NCI-H2171 (cell line): ENCODE measurements at places on chromosomes 7 and 10.

GRCh38 chr10:116113721-116114501 is 159.1 kb downstream of the GFRA1 start:
- DNase-seq, result no peak

DNA sequence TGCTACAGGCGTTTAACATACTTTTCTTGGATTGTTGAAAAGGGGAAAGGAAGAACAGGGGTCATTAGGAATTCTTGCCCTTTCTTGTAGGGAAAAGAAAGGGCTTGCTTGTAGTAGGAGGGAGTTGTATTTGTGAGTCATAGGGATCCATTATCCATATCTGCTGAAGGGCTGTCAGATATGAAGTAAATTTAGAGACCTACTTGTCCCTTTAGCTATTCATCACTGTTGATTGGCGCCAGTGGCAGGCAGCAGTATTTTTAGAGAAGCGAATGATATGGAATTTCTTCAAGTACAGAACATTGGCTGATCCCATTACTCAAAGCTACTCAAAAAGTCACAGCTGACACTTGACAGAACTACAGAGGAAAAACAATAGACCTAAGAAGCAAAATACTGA is 97.7 kb downstream of the CELF2 start:
- no peak for DNase-seq

GRCh38 chr7:7576344-7576743 is 9.7 kb downstream of the MIOS start:
- DNase-seq, result no peak

DNA sequence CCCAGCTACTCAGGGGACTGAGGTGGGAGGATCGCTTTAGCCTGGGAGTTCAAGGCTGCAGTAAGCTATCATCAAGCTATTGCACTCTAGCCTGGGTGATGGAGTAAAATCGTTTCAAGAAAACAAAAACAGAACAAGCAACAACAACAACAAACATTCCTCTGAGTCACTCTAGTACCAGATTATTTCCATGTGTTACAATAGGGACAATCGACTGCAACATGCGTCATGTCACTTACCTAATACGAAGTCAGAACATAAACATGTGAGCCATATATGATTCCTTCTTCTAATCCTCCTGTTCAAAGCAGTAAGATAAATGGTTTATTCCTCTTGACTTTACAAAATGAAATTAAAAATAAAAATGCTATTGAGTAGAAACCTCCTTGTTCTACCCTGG is 57.3 kb downstream of the ZNF438 start:
- no peak for DNase-seq

DNA sequence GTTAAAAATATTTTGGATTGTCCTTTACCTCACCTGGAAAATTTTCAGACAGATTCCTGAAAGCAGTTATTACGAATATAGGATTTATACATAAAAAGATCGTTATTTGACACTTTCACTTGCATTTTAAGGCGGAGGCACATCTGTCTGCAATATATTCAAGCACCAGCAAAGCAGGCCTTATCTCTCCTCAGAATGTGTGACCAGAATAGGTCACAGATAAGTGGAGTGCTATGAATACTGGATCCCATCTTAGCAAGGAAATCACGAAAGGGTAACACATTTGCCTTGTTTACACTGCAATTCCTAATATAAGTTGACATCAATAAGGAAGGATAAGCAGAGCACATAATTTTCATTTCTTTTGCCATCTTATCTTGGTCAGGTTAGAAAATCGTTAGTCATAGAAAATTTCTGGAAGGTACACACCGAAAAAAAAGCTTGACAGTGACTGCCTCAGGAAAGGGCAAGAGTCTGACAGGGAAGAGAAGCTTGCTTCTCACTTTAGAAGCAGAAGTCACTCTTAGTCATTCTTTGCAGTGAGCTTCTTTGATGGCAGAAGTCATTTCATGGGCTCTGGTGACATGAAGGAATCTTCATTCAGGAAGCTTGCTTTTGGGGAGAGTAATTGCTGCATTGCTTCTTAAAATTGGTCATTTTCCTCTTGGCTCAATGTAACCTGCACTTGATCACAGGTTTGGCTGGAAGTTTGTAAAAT is 98.1 kb upstream of the STK17A start:
- no peak for DNase-seq

- no peak for DNase-seq
Measured at GRCh38 chr7:75861636-75862035, 17.2 kb upstream of the RHBDD2 start.

- DNase-seq, result no peak
Measured at GRCh38 chr7:101882005-101882421, 64.6 kb downstream of the CUX1 start.

- DNase-seq, result no peak
Measured at GRCh38 chr7:35430547-35431153, 176.8 kb upstream of the TBX20 start.

GRCh38 chr10:81021428-81022129 is 483.9 kb downstream of the SH2D4B start:
- DNase-seq, result no peak

- no peak for DNase-seq
Measured at GRCh38 chr7:134919240-134919641, 67.1 kb upstream of the AGBL3 start.

DNA sequence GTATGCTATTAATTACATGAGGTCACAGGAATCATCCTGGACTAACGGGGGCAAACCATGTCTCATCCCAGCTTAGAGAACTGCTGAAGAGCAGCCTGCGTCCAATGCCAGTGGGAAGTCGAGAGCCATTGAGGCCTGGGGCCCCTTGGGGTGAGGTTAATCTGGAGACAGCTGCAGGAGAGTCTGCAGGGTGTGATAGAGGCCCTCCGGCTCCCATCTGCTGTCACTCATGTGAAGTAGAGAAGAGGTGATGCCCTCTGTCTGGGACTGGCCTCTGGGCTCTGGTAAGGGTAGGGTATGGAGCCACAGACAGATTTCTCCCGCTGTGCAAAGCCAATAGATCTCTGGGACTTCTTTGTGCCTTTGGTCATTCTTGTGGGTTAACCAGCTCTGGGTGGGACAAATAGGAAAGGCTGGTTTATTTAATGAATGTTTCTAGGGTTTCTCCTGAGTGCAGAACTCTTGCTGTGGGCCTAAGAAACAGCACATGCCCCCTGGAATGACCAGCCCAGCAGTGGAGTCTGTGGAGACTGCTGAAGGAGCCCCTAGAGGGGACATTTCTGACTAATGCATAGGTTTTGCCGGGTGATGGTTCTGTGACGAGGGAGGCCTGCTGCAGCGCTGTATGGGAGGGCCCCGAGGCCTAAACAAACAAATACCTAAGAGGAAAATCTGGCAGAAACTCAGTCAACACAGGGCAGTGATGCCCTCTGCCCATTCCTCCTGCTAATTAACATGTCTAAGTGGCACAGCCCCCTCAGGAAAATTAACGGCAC is 34.5 kb downstream of the CRHR2 start:
- no peak for DNase-seq

- DNase-seq, result no peak
Measured at GRCh38 chr10:49446031-49446430, 50.1 kb upstream of the DRGX start.

GRCh38 chr7:80699045-80699638 is 60.7 kb downstream of the CD36 start:
- DNase-seq, result peak; percentile 22

DNA sequence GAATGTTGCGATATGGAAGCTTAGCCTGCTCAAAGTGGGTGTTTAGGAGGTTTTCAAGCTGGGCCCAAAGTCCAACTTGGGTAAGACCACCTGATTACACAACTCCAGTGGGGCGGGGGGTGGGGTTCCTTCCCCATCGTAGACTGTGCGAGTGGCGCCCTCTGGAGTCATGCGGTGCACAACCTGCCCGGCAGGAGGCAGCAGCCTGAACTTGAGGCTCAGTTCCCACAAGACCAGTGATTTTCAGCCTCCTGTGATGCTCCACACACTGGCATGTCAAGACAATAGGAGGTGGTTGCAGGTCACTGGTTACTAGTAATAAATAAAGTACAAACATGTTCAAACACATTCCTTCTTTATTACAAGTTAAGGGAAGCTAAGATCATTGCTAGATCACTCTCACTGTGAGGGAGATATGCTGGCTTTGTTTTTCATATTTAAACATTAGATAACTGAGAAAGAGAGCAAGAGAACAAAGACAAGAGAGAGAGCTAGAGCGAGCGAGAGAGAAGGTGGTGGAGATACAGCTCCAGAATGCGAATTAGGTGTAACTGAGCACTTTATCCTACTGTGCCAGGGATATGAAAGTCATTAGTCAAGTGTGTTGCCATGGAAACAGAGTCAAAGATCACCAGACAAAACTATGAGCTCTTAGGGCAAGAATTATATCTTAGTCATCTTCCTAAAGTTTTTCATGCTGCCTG is 97.4 kb upstream of the BMPER start:
- DNase-seq, result no peak

GRCh38 chr10:1425879-1426278 is 311.4 kb downstream of the ADARB2 start:
- DNase-seq, result no peak

DNA sequence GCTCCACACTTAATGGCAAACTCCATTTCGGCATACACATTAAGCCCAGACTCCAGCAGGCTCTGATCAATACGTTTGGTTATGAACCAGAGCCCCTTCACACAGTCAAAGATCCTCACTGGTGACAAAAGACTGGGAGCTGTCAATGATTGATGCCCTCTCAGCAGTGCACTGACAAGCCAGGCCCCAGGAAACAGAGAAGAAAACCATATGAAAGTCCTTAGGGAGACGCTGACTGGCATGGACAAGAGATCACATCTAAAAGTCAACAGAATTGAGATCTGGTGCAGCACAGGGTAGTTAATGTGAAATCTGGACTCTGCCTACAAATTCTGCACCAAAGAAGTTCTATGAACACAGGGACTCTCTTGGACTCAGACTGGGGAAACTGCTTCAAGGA is 600.9 kb upstream of the NRP1 start:
- DNase-seq, result no peak

- no peak for DNase-seq
Measured at GRCh38 chr10:118714366-118714765, 40.4 kb downstream of the CACUL1 start.

- DNase-seq, result no peak
Measured at GRCh38 chr10:127937915-127938463, 31.1 kb downstream of the PTPRE start.

DNA sequence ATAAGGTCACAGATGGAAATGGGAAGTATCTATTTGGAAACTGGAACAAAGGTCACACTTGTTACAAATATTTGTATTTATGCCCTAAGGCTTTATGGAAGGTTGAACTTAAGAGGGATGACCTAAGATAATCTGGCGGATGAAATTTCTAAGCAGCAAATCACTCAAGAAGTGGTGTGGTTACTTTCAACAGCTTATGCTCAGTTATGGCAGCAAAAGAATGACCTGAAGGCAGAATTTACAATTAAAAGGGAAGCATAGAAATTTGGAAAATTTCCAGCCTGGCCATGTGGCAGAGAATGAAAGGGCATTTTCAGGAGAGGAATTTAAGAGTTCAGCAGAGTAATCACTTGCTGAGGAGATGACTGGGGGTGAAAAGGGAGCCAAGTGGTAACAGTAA is 95.8 kb upstream of the TNS3 start:
- DNase-seq, result no peak

- DNase-seq, result no peak
Measured at GRCh38 chr10:3808689-3809199, 23.7 kb upstream of the KLF6 start.

- DNase-seq, result no peak
Measured at GRCh38 chr7:116499168-116500077, at the start of gene CAV2. TSS of gene CAV2 (plus strand) at chr7:116499738. CDS start at chr7:116499782, 44 bp downstream.

- no peak for DNase-seq
Measured at GRCh38 chr7:148584154-148584827, 6.3 kb upstream of the C7orf33 start.

DNA sequence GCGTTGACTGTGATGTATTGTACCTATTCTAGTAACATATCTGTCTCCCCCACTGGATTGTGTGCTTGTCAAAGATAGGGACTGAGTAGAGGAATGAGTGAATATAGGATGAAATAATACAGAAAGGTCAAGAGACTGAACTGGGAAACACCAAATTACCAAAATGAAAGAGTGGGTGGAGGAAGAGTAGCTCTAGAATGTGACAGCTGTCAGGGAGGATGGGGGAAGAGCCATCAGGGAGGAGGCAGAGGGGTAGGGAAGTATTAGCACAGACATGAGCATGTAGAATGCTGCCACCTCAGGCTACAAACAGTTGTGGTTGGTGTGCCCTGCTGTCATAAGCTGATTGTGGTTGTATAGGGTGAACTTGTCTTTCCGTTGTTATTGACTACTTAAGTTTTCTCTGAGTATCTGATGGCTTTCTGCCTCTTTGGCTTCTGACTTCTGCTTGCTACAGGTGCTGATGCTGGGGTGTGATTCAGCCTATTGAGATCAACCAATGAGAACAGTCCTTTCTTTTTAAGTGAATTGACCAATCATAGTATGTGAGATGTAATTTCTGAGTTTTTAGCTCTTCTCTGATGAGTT is 5.6 kb downstream of the CCSER2 start:
- DNase-seq, result no peak

DNA sequence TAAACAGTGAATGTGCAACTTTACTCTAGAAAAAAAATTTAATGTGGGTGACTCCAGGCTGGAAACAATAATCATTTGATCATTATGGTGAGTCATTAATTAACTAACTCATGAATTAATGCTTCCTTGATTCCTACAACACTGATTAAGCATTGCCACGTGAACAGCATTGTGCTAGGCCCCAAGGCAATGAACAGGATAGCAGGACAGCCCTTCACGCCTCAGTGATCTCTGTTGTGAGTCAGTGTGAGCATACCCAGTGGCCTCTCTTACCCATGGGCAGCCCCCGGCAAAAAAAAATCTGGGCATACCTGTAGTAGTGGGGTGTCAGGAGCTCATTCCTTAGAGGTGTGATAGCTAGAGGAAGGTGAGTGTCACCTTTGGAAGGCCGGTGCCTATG is 76.0 kb downstream of the DENND2A start:
- DNase-seq, result no peak

- DNase-seq, result no peak
Measured at GRCh38 chr10:73878365-73878764, 4.0 kb upstream of the CAMK2G start.

- no peak for DNase-seq
Measured at GRCh38 chr10:93235686-93236085, 162.0 kb downstream of the CYP26A1 start.

DNA sequence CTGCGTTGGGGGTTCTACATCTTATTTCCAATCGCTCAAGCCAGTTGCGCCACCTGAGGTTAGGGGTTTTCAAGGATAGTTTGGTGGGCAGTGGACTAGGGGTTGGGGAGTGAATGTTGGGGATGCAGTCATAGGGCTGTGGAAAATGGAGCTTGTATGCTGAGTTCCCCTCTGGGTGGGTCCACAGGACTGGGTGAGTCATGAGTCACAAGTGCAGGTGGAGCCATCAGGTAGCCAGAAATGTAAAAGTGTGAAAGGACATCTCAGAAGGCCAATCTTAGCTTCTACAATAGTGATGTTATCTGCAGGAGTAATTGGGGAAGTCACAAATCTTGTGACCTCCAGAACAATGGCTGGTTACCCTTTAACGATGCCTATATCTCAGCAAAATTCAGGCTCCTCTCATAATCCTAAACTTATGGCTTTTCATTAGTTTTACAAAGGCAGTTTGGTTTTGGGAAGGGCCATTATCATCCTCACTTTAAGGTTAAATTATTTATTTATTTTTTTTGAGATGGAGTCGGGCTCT is 18.0 kb upstream of the MKRN1 start:
- DNase-seq, result no peak
